T-helper 2 cell treated with Interferon-gamma antibody and Interleukin-4, amounts not matched to agents 5 μg/mL and 100 μg/mL, for 36 hours (primary cell): ENCODE measurements at places on chromosomes 2 and 18.
A peak's percentile ranks its signal among the peaks of the same experiment; 100 is the strongest.

GRCh38 chr2:190138032-190138431, 75.5 kb upstream of the MSTN start:
- DNase-seq, result no peak

- no peak for DNase-seq
These were observed 29.1 kb downstream of the FAM178B start for GRCh38 chr2:96957244-96957643.

- no peak for DNase-seq
These were observed 1.8 kb upstream of the KCNF1 start for GRCh38 chr2:10909996-10910341.

DNA sequence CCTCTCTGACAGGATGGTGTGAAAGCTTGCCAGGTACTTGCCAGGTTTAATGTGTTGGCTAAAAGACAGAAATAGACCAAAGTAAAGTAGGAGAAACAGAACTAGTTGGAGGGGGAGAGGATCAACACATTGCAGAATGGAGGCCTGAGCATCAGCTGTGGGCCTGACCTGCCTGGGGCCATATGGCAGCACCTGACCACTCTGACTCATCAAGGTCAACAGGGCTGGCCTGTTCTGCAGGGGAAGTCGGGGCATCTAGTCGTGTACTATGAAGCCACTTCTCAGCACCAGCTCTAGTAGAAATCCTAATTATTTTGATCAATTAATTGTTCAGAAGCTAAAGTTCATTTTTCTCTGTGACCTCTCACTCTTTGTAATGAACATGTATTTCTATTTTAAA, 35.8 kb upstream of the NOSTRIN start:
- DNase-seq, result no peak

DNA sequence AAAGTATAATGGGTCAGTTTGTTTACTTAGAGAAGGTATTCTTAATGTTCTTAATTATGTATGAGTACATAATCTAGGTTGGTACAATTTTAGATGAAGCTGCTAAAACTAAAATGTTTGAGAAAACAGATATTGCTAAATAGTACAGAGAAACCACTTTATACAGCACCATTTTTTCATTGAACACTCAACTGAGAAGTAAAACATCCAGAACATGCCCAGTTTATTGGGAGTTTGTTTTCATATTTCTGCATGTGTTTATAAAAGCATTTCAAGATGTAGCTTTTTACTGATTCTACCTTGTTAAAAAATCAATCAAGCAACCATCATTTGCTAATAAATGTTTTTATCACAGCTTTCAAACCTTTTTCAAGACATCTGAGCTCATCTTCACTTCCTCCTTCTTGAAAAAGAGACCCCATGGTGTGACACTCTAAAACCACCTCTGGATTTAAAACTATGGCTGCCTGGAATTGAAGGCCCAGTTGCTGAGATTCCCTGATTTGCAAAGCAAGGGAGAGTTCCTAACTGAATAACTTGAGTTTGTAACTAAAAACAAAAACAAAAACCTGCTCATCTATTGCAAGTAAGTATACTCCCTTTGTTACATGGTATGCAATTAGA, 585.9 kb downstream of the ZEB2 start:
- no peak for DNase-seq

DNA sequence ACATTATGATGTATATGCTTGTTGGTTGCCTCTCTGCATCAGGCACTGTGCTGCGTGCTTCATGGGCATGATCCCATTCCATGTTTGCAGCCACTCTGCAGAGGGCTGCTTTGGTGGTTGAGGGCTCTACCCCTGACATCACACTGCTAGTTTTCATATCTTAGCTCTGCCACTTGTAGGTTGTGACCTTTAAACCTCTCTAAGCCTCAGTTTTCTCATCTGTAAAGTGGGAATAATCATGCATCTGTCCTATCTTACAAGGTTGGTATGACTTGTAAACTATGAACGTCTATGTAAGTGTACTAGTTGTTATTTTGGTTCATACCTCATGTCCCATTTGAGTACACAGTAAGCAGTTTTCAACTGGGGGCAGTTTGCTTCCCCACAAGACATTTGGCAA, 260.4 kb downstream of the PHLPP1 start:
- DNase-seq, result no peak

DNA sequence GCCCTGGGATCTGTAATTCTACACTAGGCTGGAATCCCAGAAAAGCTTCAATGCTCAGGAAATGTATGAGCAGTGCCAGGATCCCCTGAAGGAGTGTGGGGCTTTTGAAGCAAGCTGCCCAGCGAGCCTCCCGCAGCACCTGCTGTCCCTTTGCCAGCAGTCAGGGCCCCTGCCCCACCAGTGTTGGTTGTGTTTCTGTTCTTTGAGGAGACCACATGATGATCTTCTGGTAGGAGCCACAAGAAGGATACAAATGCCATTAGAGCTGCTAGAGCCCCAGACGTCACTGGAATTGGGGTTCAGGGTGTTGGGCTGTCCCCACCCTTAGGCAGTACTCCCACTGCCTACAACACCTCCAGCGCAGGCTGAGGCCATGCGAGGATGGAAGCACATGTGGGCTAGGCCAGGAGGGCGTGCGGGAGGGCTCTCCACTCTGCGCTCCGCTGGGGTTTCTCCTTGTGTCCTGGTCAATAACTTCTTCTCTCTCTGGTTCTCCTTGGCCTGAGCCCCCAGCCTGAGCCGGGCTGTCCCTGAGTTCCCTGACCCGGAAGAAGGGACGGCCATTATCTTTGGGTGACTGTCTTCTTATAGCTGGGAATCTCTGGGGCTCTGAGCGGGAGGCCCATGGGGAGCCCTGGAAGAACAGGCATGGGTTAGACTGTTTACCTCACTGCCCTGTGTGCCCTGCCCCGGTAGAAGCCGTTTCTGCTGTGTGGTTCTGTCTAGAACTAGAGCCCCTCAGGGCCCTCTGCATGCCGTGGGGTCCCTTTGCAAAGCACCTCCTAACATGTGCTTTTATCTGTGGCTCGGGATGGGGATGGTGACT, 73.9 kb downstream of the LRRFIP1 start:
- no peak for DNase-seq

GRCh38 chr18:74457725-74458421, 765 bp upstream of the DIPK1C start:
- no peak for DNase-seq

- no peak for DNase-seq
These were observed 1184.9 kb upstream of the ACVR2A start for GRCh38 chr2:146659976-146660375.

DNA sequence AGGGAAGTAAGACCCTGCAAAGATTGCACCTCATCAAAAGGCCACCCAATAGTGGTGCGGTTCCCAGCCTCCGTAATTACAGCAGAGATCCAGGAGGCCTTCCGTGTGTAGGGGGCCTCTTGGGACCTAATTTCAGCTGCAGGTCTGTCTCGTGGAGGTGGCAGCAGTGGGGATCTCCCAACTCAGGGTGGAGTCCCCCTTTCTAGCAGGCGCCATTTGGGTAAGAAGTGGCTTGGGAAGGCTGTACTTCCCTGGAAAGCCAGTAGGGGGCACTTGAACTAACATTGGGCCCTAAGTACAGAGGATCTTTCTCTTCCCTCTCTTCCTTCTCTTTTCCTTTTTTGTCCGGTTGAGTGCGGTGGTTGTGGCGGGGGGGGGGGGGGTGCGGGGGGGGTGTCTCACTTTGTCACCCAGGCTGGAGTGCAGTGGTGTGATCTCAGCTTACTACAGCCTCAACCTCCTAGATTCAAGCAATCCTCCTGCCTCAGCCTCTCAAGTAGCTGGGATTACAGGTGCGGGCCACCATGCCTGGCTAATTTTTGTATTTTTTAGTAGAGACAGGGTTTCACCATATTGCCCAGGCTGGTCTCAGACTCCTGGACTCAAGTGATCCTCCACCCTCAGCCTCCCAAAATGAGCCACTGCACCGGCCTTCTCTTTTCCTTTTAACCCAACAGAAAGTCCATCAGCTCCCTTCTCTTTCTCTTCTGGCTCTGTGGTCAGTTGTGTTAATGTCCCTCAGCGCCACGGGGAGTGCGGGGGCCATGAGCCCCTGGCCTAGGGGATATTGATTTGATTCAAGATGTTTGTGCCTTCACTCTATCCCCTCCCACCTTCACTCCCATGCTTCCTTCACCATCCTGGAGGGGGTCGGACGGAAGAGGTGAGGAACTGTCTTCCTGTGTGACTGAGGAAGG, 32.0 kb downstream of the CENPO start:
- DNase-seq, result no peak

DNA sequence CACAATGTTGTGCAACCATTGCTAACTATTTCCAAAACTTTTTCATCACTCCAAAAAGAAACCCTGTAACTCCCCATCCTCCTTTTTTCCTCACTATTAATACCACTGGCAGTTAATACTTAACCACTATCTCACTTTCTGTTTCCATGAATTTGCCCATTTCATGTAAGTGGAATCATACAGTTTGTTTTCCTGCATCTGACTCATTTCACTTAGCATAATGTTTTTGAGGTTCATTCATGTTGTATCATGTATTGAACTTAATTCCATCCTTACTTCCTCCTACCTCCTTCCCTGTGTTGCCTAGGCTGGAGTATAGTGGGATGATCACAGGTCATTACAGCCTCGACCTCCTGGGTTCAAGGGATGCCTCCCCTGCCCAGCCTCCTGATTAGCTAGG, 68.3 kb downstream of the FAM117B start:
- no peak for DNase-seq

DNA sequence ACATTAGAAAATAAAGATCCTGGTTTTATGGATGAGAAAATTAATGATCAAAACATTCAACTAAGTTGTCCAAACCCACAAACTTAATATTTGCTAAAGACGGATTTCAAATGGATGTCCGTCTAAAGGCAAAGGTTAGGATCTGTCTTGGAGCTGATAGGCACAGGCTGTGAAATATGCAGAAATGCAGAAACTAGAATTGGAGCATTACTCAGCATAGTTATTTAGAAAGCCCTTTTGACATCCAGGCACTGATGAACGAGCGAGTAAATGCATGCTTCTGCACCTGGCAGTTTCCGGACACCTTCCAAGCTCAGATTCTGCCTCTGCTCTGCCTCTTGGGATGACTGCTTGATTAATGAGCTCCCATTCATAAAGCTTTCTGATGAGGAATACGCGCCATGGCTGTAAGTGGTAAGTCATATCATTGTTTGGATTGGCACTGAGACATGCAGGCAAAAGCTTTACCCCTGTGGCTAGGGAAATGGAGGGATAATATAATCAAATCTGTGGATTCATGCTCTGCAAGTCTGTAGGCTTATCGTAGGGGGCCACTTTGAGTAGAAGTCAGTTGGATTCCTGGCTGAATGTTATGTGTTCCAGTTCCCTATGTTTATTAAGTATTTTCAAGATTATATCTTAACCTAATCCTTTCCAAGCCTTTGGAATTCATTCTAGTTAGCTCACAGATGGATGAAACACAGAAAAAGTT, 2176.3 kb upstream of the CELF4 start:
- DNase-seq, result no peak

GRCh38 chr18:60698901-60699300, 326.3 kb upstream of the MC4R start:
- no peak for DNase-seq

DNA sequence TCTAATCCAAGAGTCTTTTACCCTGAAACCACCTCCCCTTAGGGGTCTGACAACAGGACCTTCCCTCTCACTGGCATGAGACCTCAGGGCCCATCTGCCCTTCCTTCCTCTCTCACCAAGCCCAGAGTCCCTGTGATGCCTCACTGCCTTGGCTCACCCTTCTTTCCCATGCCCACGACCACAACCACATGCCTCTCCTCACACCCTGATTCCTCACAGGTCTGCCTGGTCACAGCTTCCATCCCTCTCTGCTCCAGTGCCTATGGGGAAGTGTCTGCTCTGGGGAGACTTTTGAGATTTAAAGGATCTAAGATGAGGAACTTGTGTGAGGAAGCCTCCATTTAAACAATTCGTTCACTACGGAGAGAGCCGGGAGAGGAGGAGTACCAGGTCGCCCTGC, 98.9 kb upstream of the SH3BP4 start:
- no peak for DNase-seq

- DNase-seq, result no peak
These were observed 37.9 kb downstream of the LYPD1 start for GRCh38 chr2:132632000-132632649.

- DNase-seq, result no peak
These were observed 44.4 kb upstream of the ACAA2 start for GRCh38 chr18:49857708-49858107.

DNA sequence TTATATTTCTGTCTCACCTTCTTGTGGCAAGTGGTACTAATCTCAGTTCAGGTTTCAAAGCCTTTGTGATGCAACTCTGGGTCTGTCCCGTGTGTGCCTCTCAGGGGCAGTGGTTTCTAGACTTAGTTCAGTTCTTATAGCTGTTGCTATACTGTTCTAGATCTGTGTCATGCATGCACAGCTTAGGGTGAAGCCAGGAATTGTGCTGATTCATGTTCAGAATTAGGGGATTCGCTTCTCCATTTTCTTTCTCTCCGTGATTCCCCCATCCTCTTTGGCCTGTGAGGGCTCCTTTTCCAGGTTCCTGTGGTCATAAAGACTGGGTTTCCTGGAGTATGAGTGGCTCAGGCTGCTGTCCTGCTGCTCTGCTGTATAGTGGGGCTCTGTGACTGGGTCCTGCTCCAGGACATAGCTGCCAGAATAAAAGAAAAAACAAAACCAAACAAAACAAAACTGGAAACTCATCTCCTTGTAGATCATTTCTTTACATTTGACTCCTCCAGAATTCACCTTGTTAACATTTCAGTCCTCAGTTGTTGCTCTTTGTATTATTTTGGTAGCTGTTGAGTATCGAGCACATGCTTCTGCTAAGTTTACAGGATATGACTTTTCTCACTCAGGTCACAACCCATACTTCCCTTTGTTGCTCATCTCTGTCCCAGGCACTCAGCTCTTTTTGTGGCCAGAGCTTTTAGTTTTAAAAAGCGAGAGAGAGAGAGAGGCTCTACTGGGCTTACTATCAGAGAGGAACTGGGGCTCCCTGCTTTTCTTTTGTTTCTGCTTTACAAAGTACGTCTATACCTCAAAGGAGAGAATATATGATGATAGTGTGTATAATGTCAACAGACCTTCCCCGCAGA, 34.2 kb downstream of the CERS6 start:
- peak; percentile 65 for DNase-seq

- no peak for DNase-seq
These were observed 20.8 kb upstream of the GCG start for GRCh38 chr2:162172802-162173370.

DNA sequence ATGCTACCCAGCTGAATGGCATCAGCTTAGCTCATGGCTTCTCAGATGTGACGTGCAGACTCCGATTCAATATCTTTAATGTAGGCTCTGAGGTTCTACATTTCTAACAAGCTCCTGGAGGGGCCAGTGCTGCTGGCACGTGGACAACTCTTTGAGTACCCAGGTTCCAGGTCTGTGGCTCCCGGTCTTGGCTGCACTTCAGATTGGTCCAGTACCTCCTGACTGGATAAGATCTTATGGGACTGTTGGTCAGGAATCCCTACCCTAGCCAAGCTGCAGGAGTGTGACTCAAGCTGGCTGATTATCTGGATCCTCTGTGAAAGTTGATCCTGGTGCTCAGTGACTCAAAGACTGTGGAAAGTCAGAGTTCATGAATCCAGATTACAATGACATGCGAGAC, 222.1 kb downstream of the ANKRD30B start:
- DNase-seq, result no peak

GRCh38 chr2:219603771-219604170, 6.1 kb downstream of the STK11IP start:
- DNase-seq, result no peak

GRCh38 chr18:5879479-5879882, 15.8 kb downstream of the TMEM200C start:
- DNase-seq, result no peak
